Stimulated activated memory B cell treated with anti-CD40 and anti-IgM and Interleukin-4, amounts not matched to agents 10 μg/mL and 1 μg/mL and 100 μg/mL, for 72 hours (primary cell): ENCODE measurements at places on chromosomes 1 and 21.

GRCh38 chr1:233440951-233441401 is 113.5 kb downstream of the MAP3K21 start:
- no peak for ATAC-seq

DNA sequence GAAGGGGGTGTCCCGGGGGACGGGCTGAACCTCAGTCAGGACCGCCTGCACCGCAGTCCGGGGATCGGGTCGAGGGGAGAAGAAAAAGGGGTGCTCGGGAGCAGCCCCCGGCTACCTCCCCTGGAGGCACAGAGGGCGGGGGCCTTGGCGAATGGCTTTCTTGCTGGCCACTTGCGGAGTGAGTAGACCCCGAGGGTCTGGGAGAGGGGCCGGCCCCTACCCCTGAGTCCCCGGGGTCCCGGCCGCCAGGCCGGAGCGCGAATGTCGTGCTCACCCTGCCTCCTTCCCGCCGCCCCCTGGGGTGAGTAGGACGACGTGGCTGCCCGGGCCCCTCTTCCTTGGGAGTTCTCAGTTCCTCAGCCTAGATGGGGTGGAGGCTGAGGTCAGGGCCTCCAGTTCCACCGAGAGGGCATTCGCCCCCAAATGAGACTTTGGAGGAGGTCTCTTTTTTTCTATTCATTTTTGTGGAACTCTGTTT is 113.0 kb downstream of the OSBPL9 start:
- peak; percentile 61 for ATAC-seq

DNA sequence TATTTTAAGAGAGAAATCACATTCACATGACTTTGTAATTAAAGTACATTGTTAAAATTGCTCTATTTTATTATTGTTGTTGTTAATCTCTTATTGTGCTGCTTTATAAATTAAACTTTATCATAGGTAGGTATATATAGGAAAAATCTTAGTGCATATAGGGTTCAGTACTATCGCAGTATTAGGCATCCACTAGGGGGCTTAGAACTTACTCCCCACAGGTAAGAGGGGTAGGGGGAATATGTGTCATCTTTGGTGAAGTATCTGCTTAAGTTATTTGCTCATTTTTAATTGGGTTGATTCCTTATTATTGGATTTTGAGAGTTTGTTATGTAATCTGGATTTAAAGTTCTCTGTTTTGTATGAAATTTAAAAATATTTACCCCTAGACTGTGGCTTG is 385.2 kb downstream of the DUSP10 start:
- ATAC-seq = no peak

DNA sequence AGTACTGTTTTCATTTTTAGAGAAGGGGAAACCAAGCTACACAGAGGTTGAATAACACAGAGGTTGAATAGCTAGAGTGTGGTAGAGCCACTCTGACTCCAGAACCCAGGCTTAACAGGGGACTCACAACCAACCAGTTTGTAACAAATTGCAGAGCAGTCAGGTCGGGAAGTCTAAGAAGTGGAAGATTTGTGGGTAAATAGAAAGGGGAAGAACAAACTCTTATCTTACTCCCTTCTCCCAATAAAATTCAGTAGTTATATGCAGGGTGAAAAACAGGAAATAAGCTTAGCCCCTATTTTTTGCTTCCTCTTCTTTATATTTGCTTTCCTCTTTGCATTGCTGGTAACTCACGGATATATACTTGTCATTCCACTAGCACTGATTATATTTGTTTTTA is 23.2 kb downstream of the CDC42 start:
- peak; percentile 54 for ATAC-seq

- ATAC-seq = no peak
Measured at GRCh38 chr1:67044631-67045270, 9.2 kb downstream of the SLC35D1 start.

GRCh38 chr1:181062836-181063428 is 25.6 kb upstream of the IER5 start:
- peak; percentile 91 for ATAC-seq

- ATAC-seq = peak; percentile 26
Measured at GRCh38 chr1:72281144-72281543, 1.2 kb downstream of the NEGR1 start.

GRCh38 chr1:173529106-173529505 is 52.0 kb downstream of the PRDX6 start:
- no peak for ATAC-seq

GRCh38 chr1:241156231-241156965 is 200.6 kb downstream of the RGS7 start:
- ATAC-seq = peak; percentile 65
